Panc1 (cell line): ENCODE measurements at places on chromosomes 1 and 21. TPM values are rescaled to one million over a fixed set of nuclear protein-coding genes. Genes with fewer than 3 reads are reported as not detected.

GRCh38 chr1:86828024-86828423 is 85.9 kb downstream of the SELENOF start:
- DNase-seq: no peak

DNA sequence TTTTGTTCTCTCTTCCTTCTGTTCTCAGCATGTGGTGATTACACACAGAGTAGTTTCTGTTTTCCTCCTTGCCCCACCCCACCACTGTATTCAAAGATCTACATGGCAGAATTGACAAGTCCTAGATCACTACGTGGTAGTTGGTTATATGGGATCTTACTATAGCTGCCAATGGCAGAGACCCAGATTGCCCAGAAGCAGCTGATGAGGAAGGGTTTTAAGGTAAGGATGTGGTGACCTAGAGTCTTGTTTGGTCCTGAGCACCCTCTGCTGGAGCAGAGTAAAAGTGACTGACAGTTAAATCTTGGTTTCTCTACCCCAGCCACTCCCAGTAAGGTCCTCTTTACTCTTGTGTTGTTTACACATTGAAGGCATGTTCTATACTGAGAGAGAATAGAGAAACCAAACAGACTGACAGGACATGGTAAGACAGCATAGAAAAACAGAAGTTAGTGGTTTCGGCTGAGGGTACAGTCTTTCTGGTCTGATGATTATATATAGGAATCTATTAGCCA is 22.8 kb upstream of the STRIP1 start:
- DNase-seq: no peak

Gene ATP1A2
- 0.15 TPM for total RNA-seq

- DNase-seq: peak; percentile 12
These were observed 709 bp downstream of the GART start for GRCh38 chr21:33541105-33541711.

Gene CSMD2
- total RNA-seq: not detected

Gene ARMH1
- total RNA-seq: 2.8 TPM

Gene INKA2
- 0.54 TPM for total RNA-seq

Gene ERICH3
- not detected for total RNA-seq

Gene HMCN1
- 0.23 TPM for total RNA-seq

Gene BTBD8
- 0.69 TPM for total RNA-seq

GRCh38 chr1:160956966-160957365 is 2.4 kb upstream of the ITLN2 start:
- DNase-seq: no peak

Gene CDC7
- 30.1 TPM for total RNA-seq

- no peak for DNase-seq
These were observed 14.0 kb upstream of the NES start for GRCh38 chr1:156691191-156691590.

Gene SYDE2
- 18.2 TPM for total RNA-seq

GRCh38 chr1:215807911-215808436 is 240.9 kb downstream of the KCTD3 start:
- DNase-seq: no peak
